ENCODE measurements at places on chromosomes 4 and X.
A peak's percentile ranks its signal among the peaks of the same experiment; 100 is the strongest.

DNA sequence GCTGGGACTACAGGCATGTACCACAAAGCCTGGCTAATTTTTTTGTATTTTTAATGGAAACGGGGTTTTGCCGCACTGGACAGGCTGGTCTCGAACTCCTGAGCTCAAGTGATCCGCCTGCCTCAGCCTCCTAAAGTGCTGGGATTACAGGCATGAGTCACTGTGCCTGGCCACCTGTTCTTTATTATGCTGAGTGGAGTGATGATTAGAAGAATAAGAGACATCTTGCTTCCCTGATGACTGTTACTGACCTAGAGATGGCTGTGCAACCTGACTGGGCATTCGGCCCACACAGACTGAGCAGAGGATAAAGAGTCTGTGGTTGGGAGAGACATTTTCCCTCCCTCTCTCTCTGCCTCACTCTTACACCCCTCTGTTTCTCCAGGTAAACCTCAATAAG lies 56.7 kb downstream of the SPINK2 start:
- DNase-seq, result no peak

GRCh38 chr4:140499391-140499790 lies 1.3 kb upstream of the MGAT4D start:
- no peak for DNase-seq

- no peak for DNase-seq
These were observed 169.6 kb downstream of the CORIN start for GRCh38 chr4:47668256-47668655.

DNA sequence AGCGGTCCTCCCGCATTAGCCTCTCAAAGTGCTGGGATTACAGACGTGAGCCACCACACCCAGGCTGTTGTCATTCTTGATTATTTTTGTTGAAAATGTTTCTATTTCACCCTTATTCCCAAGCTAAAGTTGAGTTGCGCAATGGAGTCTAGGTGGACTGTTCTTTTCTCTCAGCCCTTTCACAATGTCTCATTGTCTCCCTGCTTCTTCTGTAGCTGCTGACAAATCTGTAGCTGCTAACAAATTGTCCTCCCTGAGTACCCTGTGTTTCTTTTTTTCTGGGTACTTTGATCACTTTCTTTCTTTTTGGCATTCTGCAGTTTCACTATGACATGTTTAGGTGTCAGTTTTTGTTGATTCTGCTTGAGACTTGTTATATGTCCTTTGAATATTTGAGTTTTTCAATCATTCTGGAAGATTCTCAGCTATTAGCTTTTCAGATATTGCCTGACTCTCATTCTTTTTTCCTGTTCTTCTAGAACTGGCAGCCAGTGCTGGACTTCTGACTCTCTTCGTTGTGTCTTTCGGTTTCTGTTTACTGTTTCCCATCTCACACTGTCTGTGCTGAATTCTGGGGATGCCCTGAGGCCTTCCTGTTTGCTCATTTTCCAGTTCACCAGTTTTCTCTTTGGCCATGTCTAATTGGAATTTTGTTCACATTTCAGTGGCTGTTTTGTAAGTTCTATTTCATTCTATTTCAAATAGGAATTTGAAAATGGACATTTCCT lies 6.6 kb downstream of the ABCD1 start:
- DNase-seq, result no peak

- DNase-seq, result no peak
These were observed 43.9 kb downstream of the C4orf50 start for GRCh38 chr4:5974321-5974720.

GRCh38 chr4:173802662-173803022 lies 272.6 kb upstream of the HAND2 start:
- no peak for DNase-seq

DNA sequence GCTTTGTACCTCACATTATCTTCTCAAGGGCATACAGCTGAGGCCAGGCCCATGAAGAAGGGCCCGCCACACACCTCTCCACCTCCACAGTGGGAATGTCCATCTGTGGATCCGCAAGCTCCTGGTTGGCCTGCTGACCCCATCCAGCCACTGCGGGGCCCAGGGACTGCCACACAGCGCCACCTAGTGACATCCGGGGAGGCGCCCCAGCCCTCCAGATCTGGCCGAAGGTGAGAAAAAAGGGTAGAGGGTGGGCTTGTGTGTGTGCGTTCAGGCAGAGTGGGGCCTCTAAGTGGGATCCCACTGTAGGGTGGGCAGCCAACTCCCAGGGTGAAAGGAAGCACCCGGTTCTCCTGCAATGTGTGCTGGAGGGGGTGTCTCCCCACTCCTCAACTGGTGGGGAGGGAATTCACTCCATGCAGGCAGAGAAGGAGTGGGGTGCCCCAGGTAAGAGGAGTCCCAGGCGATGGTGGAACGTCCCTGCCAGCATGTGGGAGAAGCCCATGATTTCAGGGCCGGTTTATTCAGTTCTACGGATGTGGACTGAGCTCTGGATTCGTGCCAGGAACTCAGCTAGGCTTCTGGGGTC lies 117.3 kb downstream of the ENPP6 start:
- no peak for DNase-seq

GRCh38 chr4:109955146-109955545 lies 42.5 kb downstream of the EGF start:
- DNase-seq, result no peak

DNA sequence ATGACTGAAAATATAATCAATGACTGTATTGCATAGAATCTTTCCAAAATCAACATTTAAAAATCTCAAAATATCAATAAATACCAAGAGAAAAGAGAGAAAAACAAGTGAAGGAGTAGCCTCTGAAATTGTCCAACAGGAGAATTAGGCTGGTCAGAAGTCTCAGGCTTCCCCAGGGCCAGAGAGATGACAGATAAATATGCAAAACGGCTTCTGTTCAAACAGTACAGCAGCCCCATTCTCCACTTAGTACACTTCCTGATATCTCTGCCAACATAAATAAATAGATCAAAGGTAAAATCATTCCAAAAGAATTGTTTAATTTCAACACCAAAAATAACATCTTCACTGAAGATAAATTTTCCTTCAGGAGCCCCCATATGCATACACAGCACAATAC lies 204.7 kb upstream of the GABRA2 start:
- DNase-seq, result no peak

DNA sequence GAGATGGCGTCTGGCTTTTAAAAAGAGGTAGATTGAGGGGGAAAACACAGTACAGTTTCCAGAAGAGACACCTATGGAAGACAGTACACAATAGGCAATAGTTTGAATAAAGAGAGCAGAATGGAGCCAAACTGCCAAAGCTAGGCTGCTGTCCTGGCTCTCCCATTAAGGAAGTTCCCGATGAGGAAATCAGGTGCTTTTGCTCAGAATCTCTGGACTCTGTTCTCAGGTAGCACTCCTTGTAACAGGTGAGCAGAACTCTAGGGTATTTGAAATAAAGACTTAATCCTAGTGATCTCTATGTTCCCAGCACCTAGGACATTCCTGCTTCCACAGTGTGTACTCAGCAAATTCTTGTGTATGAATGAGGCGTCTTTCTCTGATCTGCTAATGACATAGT lies 1.6 kb downstream of the EGF start:
- DNase-seq, result no peak

DNA sequence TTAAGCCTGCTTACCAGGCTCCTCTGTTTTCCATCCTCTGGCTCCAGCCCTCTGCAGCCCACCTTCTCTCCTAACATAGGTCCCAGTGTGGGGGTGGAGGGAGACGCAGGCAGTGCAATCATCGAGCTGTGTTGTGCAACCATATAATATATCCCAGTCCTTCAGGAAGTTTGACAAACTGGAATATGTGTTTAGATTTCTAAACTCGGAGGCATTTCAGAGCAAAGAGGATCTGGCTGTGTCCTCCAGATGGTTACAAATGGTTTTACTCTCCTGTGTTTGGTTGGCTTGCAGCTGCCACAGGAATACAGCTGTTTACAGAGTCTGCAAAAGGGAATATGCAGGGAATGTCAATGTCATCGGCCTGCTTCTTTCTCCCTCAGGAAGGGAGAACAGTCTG lies 195.3 kb upstream of the LNX1 start:
- no peak for DNase-seq

DNA sequence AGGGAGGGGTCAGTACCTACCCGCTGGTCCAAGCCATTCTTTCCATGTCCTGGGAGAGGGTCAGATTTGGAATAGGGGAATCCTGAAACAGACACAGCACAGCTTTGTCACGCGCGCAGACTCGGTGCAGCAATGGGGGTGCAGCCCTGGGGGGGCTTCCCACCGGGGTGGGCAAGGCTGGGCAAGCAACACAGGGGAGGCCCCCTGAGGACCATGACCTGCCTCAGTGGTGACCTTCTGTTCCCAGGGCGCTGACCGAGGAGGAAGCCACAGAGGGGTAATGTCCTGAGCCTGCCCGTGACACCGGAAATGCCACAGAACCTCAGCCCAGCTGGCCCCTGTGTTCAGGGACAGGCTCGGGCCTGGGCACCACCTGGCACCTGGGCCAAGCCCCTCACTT lies 53.2 kb upstream of the AFAP1 start:
- DNase-seq, result no peak

GRCh38 chrX:2707334-2707760 lies 16.3 kb downstream of the CD99 start:
- peak; percentile 82 for DNase-seq

- no peak for DNase-seq
These were observed 231.9 kb upstream of the BCOR start for GRCh38 chrX:40329616-40330015.

- DNase-seq, result no peak
These were observed 14.8 kb upstream of the CXCR3 start for GRCh38 chrX:71632923-71633657.

GRCh38 chrX:153966841-153967535 lies 4.6 kb downstream of the HCFC1 start:
- DNase-seq, result no peak

- no peak for DNase-seq
These were observed 48.2 kb downstream of the HADH start for GRCh38 chr4:108037884-108038283.

DNA sequence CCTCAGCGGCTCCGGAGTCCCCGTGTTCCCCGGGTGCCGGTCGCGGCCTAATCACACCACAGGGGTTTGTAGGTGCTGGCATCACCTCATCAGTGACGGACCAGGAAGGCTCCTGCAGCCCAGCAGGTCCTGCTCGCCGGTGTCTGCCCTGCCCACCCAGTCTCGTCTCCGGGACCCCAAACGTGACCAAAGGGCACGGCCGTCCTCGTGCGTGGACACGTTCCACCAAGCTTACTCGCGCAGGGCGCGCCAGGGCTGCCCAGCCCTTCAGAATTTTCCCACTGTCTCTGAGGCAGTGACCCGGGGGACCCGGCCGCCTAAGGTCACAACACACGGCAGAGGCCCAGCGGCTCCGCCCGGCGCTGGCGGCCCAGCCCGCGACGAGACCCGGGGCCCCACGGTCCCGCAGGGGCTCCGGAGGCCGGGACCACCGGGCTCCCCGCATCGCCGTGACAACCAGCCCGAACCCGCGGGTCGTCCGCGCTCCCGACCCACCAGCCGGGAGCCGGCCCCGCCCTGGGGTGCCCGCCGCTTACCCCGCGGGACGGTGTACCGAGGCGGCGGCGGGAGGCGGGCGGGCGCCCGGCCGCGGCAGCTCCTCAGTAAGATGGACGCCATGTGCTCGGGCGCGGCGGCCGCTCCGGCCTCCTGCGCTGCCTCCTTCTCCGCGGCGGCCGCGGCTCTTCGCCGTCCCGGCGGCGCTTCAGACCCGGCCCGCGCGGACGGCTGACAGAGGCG lies 454 bp downstream of the LETM1 start:
- DNase-seq, result no peak

DNA sequence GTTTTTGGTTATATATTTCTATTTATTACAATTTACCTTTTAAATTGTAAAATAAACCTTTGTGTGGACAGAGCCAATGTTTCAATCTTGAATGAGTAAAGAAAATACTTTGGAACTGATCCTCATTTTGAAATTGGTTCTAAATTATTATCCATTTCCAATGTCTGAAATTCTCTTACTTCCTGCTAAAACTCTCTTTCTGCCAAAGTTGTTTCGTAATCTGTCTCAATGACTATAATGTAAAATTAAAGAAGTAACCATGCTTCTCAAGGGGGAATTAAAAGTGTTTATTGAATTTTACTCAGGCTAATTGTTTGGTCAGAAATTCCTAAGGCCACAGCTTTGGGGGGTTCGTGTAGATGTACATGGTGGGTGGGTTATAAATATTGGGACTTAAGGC lies 34.8 kb downstream of the YIPF6 start:
- no peak for DNase-seq

DNA sequence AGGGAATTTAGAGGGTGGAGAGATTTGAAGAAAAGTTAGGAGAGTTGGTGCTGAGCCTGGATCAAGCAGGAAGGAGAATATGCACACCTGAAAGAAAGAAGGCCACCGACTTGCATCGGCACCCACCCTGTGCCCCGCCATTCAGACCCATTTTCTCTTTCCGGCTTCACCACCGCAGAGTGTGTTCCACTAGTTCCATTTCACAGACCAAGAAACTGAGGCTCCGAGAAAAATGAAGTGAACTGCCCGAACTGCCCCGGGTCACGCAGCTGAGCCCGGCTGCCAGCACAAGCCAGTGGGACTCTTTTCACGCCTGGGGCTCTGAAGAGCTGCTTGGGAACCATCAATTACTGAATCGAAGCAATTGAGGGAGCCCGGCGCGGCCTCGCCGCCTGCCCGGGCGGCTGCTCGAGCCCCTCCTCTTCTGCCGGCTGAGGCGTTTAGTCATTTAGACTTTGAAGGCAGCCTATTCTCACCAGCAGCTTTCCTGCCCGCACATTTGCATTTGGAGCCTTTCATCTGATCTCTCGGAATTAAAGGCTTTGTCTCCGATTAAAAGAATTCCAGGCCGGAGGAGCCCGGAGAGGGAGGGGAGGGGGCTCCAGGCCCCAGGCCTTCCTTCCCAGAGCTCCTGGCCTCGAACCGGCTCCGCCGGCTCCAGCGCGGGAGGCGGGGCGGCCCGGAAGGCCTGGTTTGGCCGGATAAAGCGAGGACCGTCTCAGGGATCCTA lies 140.2 kb upstream of the PJA1 start:
- DNase-seq, result no peak

- no peak for DNase-seq
These were observed 522.2 kb downstream of the GLUD2 start for GRCh38 chrX:121569609-121570008.

DNA sequence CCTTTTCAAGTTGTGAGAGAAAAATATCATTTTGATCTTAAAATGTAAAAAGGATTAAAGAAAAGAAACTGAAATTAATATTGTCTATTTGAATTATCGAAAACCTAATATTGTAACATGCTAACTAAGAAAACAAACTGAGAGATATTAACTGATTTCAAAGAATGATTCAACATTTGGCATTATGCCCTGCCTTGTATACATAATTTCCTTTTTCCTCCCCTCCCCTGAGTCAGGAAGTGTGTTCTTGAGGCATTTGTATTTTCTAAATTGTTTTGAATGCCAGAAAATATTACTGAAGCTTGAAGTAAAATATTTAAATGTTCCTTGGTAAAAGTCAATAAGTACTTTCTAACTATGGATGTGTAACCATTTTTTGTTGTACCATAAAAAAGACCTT lies 49.4 kb downstream of the RPS6KA3 start:
- DNase-seq, result peak; percentile 50

DNA sequence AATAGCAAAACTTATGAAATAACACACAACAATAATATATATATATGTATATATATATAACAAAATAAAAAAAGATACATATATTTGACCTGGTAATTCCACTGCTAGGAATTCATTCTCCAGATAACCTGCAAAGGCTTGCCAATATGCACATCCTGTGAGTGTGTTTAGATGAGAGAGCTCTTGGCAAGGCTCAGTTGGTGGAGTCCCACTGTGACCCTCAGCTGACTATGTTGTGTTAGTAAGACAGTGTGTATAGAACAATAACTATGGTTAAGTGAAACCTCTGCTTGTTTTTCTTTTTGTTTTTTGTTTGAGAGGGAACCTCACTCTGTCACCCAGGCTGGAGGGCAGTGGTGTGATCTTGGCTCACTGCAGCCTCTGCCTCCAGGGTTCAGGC lies 39.5 kb upstream of the RBMX start:
- DNase-seq, result no peak

GRCh38 chr4:56118055-56118454 lies 169.3 kb downstream of the CEP135 start:
- DNase-seq, result no peak

All from stromal cell of bone marrow (primary cell).